ENCODE measurements at places on chromosomes 3 and 15.

- no peak for DNase-seq
Measured at GRCh38 chr3:71492974-71493771, 90.4 kb downstream of the FOXP1 start.

DNA sequence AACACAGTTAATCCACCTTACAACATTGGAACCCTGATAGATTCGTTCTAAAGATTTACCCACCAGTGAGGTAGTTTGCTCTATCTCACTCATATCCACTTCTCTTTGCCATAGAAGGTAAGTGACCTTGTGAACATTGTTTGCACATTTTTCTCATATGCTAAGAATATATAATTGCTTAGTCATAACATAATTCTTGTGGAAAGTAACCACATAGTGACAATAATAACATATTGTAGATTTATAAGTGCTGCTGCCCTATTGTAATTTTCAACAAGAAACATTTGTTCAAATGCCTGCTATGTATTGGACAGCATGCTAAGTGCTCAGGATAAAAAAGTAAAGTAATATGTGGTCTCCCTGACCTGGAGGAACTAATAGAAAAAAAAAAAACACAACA is 554.2 kb upstream of the KCNMB2 start:
- DNase-seq: no peak

DNA sequence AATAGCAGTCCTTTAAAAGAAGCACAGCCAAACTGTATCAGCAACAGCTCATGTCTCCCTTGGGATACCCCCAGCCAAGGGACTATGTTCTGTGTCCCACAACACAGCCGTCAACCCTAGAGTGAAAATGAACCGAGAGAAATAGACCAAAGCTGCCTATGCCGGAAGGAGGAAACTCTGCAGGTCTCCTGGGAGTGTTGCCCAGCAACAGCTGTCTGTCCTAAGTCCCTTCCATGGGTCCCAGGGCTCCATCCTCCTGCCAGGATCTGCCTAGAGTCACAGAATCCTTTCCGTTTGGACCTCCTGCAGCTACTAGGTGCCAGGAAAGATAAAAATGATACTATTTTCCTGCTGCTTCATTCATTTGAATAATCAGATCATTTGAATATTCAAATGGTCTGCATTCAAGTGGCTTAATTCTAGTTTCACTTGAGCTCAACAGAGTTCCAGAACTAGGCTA is 53.1 kb downstream of the TRANK1 start:
- no peak for DNase-seq

- no peak for DNase-seq
Measured at GRCh38 chr3:11481556-11481955, 162.2 kb downstream of the VGLL4 start.

- DNase-seq: no peak
Measured at GRCh38 chr15:36793205-36793873, 213.9 kb downstream of the CDIN1 start.

All from stimulated activated CD4-positive, alpha-beta T cell treated with anti-CD3 and anti-CD28 coated beads, Interleukin-4, amount 100 ng/mL, for 24 hours (primary cell).